Left renal cortex interstitium (tissue), 4 donors: ENCODE measurements at places on chromosomes 2 and 18. TPM values are rescaled to one million over a fixed set of nuclear protein-coding genes. Genes with fewer than 3 reads are reported as not detected.
A peak's percentile ranks its signal among the peaks of the same experiment; 100 is the strongest.

GRCh38 chr2:5433855-5434254 is 258.3 kb upstream of the SOX11 start:
- DNase-seq = no peak

DNA sequence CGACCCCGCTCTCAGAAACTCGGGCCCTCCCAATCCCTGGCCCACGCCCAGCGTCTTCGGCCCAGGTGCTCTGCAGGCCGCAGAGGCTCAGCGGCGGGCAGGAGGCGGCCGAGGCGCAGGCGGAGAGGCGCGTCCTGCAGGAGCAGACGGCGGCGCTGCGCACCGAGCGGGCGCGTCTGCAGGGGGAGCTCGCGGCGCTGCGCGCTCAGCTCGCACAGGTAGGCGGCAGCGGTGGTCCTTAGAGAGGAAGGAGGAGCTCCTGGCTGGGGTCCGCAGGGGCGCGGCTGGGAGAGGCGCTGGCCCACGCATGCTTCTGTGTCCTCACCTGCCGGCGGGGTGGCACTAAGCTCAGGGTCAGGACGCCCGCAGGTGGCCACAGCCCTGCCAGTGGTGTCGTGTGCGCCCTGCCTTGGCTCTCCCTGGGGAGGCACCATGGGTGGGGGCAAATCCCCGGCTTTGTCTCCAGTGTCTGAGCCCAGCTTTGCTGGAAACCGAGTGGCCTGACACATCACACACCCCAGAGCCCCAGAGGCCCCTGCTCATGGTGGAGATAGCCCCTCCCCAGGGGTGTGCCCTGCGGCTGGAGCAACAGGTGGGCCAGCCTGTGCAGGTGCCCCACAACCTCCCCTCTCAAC is 14.9 kb upstream of the SNED1 start:
- no peak for DNase-seq

GRCh38 chr2:179861027-179861415 is 391 bp downstream of the ZNF385B start:
- DNase-seq = no peak

DUSP28 gene
- 6.8 TPM for polyA plus RNA-seq

TANC1 gene
- polyA plus RNA-seq = 51.3 TPM

UGT1A5 gene
- not detected for polyA plus RNA-seq

DNA sequence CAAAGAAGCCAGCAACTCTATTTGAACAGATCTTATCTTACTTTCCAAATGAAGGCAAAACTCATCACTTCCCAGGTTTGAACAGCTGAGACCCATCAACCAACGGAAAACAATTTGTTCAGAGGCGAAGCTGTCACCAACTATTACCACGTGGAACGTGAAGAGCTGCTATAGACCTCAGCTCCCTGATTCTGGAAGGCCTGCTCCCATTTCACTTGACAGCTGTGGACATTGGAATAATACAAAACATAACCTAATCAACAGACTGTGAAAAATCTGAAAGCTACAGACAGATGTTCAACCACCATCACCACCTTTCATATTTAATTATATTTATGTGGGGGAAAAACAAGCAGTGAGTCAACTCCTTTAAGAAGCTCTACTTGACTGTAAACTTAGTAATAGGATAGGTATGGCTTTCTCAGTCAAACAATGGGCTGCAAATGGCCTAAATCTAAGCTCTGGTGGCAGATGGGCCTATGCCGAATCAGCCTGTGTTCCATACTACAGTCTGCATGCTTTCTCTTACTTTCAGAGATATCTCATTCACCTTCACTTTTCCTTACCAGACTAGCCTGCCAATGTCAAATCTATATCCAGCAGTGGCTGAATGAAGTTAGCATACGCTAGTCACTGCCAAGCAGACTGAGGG is 896.4 kb downstream of the TDRD15 start:
- no peak for DNase-seq

C18orf54 gene
- polyA plus RNA-seq = 10.3 TPM

GRCh38 chr2:16546128-16546754 is 119.4 kb downstream of the CYRIA start:
- peak; percentile 92 for DNase-seq

DNA sequence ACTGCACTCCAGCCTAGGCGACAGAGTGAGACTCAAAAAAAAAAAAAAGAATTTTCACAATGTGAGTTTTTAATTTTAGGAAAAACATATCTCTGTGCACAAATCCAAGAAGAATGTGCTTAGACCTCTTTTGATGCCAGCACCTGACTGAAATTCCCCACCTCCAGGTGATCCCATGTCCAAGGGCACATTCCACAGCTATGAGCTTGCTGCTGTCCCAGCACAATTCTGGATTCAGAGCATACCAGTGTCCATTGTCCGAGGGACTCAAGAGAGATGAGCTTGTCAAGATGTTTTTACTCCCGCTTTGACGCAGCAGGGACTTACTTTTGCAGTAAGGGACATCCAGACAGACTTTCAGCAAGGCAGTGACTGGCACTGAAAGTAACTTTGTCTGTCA is 489.1 kb upstream of the ACVR2A start:
- DNase-seq = no peak

DNA sequence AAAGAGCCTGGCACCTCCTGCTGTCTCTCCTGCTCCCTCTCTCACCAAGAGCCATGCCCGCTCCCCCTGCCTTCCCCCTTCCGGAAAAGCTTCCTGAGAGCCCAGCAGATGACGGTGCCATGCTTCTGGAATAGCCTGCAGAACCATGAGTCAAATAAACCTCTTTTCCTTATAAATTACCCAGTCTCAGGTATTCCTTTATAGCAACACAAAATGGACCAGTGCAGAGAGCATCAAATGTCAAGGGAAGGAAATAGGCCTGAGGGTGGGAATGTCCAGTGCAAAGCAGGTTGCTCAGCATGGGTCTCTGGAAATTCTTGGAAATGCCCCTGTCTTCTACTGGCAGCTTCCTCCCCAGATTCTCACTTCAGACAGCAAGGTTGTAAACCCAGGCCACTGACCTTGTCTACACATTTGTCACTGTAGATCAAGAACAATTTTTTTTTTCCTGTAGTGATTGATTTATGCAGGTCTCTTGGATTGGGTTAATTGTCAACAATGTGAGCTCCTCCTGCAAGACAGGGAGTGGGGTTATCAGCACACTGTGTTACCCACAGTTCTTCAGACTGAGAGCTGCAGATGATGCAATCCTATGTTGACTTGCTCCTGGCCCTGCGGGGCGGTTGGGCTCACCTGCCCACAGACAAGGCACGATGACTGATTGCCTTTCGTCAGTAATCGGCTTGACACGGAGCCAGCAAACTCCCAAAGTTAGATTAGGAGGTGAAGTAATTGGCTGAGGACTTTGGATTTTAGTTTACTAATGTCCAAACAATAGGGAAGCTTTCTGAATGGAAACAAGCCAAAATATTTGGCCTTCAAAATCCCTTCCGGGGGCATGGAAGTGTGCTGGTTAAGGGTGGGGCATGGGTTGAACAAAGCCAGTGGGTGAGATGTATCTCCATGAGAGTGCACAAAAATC is 5.4 kb upstream of the BOD1L2 start:
- no peak for DNase-seq

DNA sequence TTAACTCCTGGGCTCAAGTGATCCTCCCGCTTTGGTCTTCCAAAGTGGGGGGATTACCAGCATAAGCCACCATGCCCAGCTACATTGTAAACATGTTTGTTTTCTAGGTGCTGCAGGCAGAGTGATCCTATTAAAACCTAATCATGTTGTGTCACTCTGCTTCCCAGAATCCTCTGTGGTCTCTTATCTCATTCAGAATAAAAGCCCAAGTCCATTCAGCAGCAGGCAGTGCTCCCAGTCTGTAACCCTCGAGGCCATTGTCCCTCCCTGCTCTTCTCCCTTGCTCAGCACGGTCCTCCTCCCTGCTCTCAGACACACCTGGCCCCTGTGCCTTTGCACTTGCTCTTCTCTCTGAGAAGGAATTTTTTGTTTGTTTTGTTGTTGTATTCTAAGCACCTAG is 11.1 kb upstream of the CABYR start:
- no peak for DNase-seq

MRPS5 gene
- polyA plus RNA-seq = 93.8 TPM

- no peak for DNase-seq
These were observed 19.1 kb upstream of the GCFC2 start for GRCh38 chr2:75729861-75730260.

GRCh38 chr2:53366543-53366942 is 401.1 kb upstream of the CHAC2 start:
- no peak for DNase-seq

GPBAR1 gene
- polyA plus RNA-seq = 1.8 TPM

DNA sequence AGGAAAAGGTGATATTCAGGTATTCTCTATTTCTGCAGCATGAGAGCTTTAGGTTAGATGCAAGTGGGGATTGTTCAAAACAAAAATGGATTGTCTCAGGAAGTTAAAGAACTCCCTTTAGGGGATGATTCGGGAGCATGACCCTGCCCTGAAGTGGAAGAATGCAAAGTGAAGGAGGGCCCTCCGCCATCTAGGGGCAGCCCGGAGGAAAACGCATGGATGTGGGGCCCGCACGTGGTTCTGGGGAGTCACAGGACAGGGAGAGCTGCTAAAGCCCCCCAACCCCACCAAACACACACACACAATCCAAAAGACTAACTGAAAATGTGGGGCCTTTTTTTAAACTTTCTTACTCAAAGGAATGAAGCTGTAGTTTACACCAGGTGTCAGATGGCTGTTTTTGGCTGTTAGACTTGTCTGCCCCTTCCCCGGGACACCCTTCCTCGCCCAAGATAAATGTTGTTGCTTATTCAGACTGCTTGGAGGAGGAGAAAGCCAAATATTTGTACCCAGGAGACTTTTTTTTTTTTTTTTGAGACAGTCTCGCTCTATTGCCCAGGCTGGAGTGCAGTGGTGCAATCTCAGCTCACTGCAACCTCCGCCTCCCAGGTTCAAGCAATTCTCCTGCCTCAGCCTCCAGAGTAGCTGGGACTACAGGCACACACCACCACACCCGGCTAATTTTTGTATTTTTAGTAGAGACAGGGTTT is 78.8 kb downstream of the HNRNPLL start:
- DNase-seq = no peak

UGT1A1 gene
- 0.11 TPM for polyA plus RNA-seq

DNA sequence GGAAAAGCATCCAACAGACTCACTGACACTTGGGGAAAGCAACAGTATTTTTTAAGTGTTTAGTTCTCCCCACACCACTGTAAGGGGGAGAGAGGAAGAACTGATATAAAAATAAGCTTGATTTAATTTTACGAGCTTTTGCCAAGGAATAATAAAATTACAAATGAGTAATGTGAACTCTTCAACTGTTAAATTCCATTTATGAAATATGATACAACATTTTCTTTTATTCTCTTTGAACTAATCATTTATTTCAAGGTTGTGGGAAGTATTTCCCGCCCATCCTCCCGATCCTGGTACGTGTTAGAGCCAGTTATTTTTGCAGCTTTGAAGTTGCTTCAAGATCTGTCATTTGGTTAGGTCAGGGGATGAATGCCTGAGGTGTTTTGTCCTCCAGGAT is 35.2 kb downstream of the WDPCP start:
- no peak for DNase-seq

DNA sequence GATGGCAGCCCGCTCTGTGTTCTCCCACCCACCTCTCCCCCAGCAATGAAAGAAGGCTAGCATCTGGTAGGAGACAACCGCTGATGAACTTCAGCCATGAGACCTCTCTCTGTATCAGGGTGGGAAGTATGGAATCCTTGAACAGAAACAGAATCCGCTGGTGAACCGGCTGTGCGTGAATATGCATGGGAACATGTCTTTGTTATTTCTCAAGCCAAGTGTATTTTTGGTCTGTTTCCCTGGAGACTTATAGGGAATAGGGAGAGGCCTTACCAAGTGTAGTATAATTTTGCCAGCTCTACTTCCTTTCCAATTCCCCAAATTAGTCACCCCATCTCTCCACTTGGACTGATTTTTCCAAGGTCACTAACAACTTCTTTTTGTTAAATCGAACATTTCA is 30.1 kb downstream of the WNT10A start:
- no peak for DNase-seq

GRCh38 chr18:24128700-24129099 is 10.2 kb upstream of the CABYR start:
- no peak for DNase-seq

GPR155 gene
- polyA plus RNA-seq = 6.6 TPM

GRCh38 chr2:127187831-127188230 is 32.3 kb downstream of the CYP27C1 start:
- no peak for DNase-seq

DNA sequence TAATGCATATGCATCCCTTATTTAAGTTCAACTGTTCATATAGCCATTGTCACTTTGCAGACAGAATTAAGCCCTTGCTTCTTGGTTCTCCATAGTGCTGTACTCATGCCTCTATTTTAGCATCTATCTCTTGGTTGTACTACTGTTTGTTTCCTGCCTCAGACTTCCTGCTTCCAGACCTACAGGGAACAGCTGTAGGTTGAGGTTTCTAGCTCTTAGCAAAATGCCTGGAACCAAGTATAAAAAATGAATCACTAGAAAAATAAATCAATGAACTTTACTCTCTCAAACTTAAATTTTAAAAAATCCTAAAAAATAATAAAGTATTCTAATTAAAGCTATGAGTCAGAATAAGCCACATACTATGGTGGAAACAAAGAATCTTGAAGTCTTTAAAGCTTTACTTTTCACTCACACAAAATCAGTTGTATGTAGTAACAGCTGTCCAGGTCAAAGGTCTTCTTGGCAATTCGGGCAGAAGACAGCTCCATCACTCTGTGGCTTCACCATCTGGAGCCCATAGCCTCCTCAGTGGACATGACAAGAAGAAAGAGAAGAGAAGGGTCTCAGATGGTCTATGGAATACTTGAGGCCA is 1228.1 kb upstream of the GYPC start:
- DNase-seq = no peak

SLC38A11 gene
- polyA plus RNA-seq = 26.2 TPM

DNA sequence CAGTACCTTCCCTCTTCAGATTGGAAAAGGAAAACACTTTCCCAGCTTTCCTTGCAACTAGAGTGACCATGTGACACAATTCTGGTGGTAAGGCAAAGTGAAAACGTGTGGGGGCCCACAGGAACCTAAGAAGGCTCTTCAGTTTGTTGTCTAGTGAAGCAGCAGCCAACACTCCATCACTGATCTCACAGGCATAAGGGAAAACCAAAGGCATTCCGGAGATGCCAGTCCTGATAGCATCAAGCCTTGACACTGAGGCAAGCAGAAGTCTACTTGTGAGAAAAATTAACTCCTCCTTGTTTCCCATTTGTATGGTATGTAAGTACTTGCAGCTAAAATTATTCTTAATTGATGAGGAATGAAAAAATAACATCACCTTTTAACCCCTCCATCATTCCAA is 88.3 kb downstream of the ETAA1 start:
- no peak for DNase-seq

GPR39 gene
- 4.6 TPM for polyA plus RNA-seq

- DNase-seq = no peak
These were observed 240.9 kb upstream of the APCDD1 start for GRCh38 chr18:10213526-10213925.

POTEJ gene
- 0.06 TPM for polyA plus RNA-seq

- no peak for DNase-seq
These were observed 3.1 kb downstream of the TWIST2 start for GRCh38 chr2:238851026-238851425.
